ENCODE measurements at places on chromosomes 4 and X. TPM values are rescaled to one million over a fixed set of nuclear protein-coding genes. Genes with fewer than 3 reads are reported as not detected.

The TRIM61 gene
- not detected for total RNA-seq

The CSN3 gene
- total RNA-seq: not detected

The TRPC3 gene
- 1.1 TPM for total RNA-seq

DNA sequence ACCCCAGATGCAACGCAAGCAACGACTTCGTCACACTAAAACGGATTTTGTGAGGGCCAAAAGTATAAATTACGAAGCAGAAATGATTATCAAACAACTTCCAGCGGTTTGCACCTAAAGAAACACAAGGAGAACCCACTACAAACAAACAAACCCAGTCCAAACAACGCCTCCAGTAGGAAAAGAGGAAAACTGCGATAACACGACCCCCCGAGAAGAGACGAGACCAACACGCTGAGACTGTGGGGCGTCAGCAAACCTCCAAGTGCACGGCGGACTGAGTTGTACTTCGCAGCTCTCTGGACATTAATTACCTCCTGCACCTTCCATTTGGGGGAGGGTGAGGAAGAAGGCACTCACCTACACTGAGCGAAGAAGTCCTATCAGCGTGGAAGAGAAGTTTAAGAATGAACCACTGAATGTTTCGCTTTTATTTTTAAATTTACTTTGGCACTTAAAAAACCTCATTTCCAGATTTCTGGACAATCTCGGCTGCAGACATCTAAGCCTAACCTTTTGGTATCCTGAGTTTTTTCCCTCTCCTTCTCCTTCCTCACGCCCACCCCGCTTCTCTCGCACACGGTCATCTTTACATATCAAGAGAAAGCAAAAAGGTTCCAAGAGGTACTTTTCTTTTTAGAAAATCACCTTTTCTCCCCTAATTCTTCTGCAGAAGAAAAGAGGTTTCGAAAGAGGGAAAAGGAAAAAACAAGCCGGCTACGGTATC, at the start of gene MAB21L2:
MAB21L2 (plus strand) TSS at position 6 of the 727 bp plus-strand sequence. CDS start 879 bp downstream, outside the sequence.
- H3K4me1 ChIP-seq: no peaks in the 10 kb centered on the region
- H3K27me3 ChIP-seq: no peaks in the 10 kb centered on the region
- H3K4me3 ChIP-seq: peak within 1 kb of the TSS; percentile 18
- DNase-seq: no peak
- H3K36me3 ChIP-seq: no peaks in the 10 kb centered on the region

- peak; percentile 25 for DNase-seq
- H3K27ac ChIP-seq: no peak overlapping the region
- H3K36me3 ChIP-seq: no peaks in the 10 kb centered on the region
- H3K27me3 ChIP-seq: peaks cover 5% of the 10 kb centered on the region
- no peaks in the 10 kb centered on the region for H3K4me1 ChIP-seq
Observed at GRCh38 chrX:107699616-107700015, 71.3 kb downstream of the PRPS1 start.

GRCh38 chrX:8235026-8235425, 64.0 kb upstream of the VCX2 start:
- no peak overlapping the region for H3K27ac ChIP-seq
- H3K4me3 ChIP-seq: no peak overlapping the region
- no peaks in the 10 kb centered on the region for H3K27me3 ChIP-seq
- no peaks in the 10 kb centered on the region for H3K4me1 ChIP-seq
- no peaks in the 10 kb centered on the region for H3K36me3 ChIP-seq
